ENCODE measurements at places on chromosomes 12 and 14.

DNA sequence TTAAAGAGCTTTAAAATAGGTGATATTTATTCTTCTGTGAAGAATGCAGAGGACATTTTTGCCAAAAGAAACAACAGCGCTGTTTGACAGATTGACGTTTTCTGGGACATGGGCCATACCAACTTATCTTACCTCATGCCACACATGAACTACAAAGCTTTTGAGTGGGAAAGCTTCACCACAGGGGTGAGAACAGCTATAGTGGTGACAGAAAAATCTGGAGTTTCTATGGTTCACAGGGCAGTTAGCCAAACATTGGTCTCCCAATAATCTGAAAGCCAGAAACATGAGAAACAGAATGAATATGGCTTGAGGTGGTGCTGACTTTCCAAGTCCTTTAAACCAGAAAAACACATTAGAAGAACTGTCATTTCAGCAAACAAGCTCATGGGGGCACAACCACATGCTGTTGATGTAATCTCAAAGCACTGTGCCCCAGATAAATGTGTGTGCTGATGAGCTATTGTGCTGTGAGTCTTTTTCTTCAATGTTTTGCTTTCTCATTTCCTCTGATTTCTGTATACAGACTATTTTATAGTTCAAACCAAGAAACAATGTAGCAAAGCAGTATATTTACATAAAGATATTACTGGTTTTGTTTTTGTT is 905.4 kb downstream of the SLC16A7 start:
- DNase-seq: no peak

GRCh38 chr12:49903700-49904423 is at the start of gene FAIM2:
Gene FAIM2, minus strand, starts transcription at chr12:49903900. Its CDS starts 108 bp downstream, at chr12:49903792.
- peak; percentile 62 for DNase-seq

DNA sequence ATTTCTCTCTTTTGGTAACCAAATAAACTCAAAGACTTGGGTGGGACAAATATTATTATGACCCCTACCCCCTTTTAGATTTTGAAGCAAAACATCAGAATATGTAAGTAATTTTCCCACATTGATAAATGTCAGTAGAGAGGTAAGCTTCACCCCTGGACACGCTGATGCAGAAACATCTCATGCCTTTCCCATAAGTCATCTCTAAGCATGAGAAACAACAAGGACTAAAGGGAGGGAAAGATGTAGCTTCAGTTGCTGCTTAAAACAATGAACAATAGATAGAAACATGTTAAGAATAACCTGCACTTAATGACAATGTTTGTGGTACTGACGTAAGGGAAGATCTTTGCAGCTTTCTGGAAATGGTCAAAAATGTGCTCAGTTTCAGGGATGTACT is 56.3 kb upstream of the SLC8A3 start:
- no peak for DNase-seq

DNA sequence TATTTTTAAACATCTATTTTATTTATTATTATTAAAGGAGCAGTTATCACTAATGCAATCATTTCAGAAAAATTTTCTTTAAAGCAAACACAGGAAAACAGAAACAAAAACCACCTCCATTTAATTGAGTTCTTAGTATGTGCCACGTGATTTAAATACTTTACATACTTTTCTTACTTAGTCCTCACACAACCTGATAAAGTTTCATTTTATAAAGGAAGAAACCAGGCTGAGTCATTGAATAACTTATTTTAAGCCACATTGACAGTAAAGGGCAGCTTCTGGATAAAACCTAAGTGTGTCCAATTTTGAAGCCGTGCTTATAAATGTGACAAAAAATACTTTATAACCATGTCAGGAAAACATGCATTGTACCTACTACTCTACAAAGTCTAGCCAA is 57.1 kb upstream of the PCED1B start:
- DNase-seq: no peak

DNA sequence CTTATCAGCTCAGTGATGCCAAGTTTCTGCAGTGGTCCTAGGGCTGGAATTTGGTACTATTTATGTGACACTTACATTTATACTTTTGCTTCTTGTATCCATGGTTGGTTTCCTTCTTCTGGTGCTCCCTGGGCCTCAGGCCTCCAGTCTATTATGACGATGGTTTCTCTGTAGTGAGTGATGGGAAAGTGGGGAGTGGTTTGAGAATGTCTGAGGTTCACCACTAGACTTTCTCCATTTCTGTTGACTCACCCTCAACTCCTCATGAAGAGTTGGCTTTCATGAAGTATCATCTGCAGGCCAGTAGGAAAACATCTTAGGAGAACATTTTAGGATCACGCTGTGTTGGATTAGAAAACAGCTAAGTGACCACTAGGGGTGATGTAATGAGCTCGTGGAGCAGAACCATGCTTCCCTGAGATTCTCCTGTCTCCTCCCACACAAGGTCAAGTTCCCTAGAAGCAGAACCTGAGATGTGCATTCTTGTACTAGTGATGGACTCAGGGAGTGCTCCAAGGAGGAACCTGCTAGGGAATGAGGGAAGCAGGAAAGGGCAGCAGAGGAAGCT is 32.1 kb downstream of the RPH3A start:
- DNase-seq: no peak

- no peak for DNase-seq
Observed at GRCh38 chr14:104445086-104445485, 134.5 kb upstream of the C14orf180 start.

Measured in H9 (cell line).